ENCODE measurements at places on chromosomes 4 and X.

GRCh38 chrX:32894679-32895078 is 316.7 kb downstream of the DMD start:
- no peak for DNase-seq

DNA sequence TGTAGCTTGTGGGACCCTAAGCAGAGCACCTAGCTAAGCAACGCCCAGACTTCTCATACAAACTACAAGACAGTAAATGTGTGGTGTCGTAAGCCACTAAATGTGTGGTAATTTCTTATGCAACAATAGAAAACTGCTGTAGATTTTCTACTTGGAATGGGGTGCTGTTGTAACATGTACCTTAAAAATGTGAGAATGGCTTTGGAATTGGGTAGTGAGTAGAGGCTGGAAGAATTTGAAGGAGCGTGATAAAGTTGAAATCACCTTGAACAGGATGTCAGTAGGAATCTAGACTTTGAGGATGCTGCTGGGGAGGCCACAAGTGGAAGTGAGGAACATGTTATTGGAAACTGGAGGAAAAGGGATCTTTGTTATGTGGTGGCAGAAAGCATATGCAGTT is 43.2 kb upstream of the FUNDC1 start:
- DNase-seq: no peak

DNA sequence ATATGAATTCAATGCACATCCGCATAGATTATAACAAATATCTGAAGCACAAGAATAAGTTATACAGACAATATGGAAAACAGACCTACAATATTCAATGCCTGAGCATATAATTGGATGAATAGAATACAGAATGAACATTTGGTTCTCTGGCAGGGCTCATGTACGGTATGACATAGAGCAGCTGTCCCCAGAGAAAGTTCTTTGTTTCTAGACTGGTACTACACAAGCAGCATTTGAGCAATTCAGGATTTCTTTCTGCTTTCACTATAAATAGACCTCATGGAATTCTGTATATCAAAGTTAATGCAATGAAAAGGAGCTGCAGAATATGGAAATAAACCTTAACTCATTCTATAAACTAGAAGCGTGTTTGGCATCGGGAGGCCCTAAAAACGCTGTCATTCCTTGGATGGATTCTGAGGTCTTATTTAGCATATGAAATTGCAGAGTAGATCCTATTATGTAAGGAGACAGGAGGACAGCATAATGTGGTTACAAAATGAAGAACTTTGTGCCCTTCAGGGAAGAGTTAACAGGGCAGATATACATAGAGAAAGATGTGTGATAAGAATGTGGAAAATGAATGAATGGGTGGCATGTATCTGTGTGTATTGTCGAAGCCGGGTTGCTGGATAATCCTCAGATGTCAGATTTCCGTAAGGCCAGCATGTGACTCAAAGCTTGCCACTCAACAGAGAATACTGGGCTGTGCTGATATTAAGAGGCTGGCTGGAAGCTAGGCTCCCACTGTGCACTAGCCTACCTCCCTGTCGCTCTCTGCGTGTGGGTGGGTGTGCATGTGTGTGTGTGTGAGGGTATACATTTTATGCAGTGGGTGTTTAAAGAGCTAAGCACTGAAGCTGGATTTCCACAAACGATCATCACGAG is 103.3 kb upstream of the SLC4A4 start:
- DNase-seq: no peak

DNA sequence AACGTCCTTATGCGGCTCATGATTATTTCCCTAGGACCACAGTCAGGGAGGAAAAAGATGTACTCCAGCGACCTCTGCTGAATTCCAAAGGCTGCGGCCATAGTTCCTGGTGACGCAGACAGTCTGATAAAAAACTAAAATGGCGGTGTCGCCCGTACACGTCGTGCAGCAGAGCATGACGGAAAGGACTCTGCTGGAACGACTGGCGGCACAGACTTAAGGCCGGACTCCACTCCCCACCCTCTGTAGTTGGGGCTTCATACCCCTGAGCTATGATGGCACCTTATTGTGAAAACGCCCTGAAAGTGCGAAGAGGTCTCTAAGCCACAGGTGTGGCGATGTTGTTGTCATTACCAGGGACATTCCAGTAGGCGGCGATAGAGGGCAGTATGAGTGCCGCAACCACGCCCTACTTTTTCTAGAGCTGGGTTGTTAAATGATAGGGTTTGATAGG is 90.0 kb upstream of the EDA2R start:
- peak; percentile 15 for DNase-seq

- peak; percentile 35 for DNase-seq
Observed at GRCh38 chr4:113869743-113870375, 108.3 kb upstream of the CAMK2D start.

Data from stimulated activated CD4-positive, alpha-beta T cell treated with anti-CD3 and anti-CD28 coated beads, Interleukin-12 subunit alpha, Interleukin-12 subunit beta, amount 100 ng/mL, for 48 hours (primary cell).